ENCODE measurements at places on chromosomes 4 and X.

DNA sequence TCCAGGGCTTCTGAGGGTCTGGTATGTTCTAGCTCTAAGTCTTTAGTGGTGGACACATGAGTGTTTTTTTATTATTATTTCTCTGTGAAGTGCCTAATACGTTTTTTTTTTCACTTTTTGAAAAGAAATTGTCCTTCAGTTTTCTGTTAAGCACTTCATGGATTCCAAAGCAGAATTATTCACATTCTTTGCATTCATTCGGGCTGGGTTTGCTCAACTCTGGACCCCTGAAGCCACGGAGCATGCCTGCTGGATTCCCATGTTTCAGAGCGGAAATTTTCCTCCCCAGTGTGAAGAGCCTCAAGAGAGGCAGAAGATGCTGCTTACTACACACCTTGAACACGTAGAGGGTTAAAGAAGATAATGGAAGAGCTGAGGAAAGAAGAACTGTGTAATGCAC, 107.5 kb downstream of the EGF start:
- no peak for DNase-seq

GRCh38 chr4:59762344-59762743, 1437.8 kb upstream of the ADGRL3 start:
- DNase-seq, result no peak

DNA sequence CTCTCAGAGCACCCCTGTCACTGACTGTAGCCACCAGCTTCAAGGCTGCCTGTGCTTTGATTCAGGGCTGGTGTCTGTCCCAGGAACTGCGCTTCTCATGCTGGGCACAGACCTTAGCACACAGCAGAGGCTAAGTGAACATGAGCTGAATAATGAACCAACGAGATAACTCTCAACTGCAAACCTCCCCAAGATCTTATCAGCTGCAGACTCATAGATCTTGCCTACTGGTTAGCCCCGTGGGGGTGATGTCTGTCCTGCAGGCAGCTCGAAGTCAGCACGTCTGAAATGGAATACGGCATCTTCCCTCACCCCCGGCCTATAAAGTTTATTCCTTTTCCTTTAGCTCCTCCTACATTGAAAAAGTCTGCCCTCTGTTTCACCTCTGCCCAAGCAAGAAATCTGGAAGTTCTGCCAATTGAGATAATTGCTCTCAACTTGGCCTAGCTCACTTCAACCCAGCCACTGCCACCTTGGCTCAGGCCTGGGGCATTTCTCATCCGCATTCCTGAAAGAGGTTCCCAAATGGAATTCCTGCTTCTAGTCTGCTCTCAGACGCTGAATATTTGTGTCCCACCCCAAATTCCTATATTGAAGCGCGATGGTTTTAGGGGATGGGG, 73.7 kb downstream of the GATB start:
- no peak for DNase-seq

DNA sequence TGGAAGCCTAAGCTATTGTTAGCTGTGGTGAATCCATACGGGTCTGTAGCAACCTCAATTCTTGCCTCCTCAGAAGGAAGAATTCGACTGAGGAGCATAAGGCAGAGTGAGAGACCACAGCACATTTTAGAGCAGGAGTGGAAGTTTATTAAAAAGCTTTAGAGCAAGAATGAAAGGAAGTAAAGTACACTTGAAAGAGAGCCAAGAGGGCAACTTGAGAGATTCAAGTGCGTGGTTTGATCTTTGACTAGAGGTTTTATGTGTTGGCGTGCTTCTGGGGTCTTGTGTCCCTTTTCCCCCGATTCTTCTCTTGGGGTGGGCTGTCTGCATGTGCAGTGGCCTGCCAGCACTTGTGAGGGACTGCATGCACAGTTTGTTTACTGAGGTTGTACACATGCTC, 880.6 kb upstream of the INTU start:
- DNase-seq, result no peak

GRCh38 chr4:163110442-163110841, 56.2 kb downstream of the NAF1 start:
- no peak for DNase-seq

GRCh38 chr4:1604706-1605205, 79.4 kb downstream of the FAM53A start:
- DNase-seq, result no peak

GRCh38 chr4:93719552-93719951, 109.0 kb upstream of the ATOH1 start:
- no peak for DNase-seq

- DNase-seq, result peak; percentile 43
These were observed 280.9 kb upstream of the RPS6KA3 start for GRCh38 chrX:20547611-20548051.

DNA sequence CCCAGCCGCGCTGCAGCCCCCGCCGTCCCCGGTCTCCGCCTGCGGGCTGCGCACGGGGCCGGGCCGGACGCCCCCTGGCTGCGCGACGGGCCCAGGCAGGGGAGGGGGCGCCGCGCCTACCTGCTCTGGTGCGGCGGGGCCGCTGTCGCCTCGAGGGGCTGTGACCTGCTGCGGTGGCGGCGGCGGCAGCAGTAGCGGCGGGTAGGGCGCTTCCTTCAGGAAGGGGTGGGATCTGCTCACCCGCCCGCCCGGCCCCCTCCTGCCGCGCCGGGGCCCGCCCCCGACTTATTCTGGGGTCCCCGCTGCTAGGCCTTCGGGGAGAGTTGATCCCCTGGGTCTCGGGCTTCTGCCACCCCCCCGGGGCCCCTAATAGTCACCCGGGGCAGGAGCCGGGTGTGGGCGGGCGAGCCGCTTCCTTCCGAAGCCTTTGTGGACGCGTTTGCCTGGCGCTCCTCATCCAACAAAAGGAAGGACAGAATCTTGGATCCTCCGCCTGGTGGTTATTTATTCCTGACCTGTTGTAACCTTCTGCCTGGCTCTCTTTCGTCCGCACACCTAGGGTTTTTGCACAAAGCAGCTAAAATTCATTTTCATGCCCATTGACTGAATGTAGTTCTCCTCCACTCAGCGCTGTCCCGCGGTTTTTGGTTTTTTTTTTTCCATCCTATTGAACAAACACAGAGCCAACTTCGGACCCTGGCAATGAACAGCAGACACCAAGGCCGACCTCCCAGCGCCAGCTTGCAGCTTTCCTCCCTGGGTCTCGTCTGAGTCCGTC, at the start of gene TMEM150C:
TSS of gene TMEM150C (minus strand) at position 203 of the 778 bp plus-strand sequence. CDS start 57,331 bp downstream, outside the sequence.
- no peak for DNase-seq

DNA sequence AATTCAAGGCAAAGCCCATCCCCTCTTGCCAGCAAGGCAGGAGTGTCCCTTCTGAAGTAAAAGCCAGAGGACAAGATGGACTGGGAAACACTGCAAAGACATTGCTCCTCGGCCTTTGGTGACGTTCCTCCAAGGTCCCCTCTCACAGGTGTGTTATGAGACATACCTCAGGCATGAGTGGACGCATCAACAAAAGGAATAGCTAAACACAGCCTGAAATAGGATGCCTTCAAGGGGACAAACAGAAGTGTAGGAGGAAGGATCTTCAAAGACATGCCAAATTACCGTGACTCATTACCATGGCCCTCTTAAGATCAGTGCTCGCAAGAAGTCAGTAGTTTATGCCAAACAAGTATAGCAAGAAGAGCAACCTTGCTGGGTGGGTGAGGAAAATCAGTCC, 6.0 kb upstream of the IDS start:
- DNase-seq, result no peak

- no peak for DNase-seq
These were observed 14.6 kb upstream of the DCTD start for GRCh38 chr4:182931691-182932345.

GRCh38 chrX:119174900-119175299, 47.3 kb upstream of the KIAA1210 start:
- no peak for DNase-seq

- no peak for DNase-seq
These were observed 103.1 kb upstream of the GPRIN3 start for GRCh38 chr4:89410687-89411086.

DNA sequence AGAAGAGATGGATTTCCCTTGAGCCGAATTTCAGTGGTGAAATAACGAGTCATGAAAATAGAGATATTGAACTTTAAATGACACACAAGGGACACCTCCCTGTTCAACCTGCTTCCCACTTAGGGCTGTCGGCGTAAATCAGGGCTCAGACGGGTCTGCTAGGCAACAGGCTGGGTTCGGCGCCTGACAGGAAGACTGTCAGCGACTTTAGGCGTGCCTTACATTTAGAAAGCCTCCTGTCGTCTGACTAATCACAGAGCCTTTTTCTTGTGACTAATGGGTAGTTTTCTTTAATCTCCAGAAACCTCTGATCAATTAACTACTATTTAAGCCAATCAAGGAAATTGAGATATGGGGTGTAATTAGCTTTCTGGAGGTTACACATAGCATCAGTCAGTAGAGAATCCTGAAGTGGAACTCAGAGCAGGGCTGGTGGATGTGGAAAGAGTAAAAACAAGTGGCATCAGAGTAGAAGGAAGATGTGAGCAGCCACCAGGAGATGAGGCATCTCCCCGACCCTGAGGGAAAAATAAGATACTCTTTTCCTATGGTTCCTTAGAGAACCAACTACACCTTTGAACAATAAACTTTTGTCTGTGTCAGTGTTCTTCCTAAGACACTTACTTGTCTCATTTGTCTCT, 86.2 kb upstream of the HS3ST1 start:
- no peak for DNase-seq

GRCh38 chrX:68853665-68854251, 24.9 kb downstream of the EFNB1 start:
- DNase-seq, result no peak

DNA sequence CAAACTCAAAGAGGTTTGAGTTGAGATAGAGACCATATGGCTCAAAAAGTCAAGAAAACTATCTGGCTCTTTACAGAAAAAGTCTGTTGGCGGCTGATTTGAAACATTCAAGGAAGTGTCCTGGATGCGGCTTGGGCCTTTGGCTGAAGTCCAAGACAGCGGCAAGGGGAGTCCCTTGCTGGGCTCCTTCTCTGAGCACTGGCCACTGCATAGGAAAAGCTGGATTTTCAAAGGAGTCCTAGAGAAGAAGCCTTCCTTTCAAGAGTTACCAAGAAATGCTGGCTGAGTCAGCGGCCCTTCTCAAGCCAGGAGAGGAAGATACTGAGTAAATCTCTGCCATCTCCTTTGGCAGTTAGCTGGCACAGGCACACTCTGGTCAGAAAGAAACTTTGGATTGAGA, 12.1 kb downstream of the APLN start:
- DNase-seq, result no peak

DNA sequence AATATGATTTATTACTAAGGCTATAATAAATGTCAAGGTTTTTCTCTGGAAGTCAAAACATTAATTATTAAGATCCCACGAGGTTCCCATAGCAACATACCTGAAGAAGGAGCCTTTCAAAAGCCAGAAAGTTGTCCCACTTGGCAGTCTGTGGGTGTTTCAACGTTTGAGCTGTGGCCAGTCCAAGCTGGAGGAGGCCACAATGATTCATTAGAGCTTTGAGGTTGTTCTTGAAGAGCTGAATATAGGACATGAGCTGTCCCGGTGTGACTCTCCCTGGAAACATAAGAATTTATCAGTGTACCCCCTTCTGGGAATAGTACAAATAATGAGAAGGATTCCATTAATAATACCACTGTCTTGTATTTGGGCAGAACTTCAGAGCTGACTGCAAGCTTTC, 92.1 kb downstream of the SCFD2 start:
- no peak for DNase-seq
